ENCODE measurements at places on chromosomes 13 and 19. TPM values are rescaled to one million over a fixed set of nuclear protein-coding genes. Genes with fewer than 3 reads are reported as not detected.

SPPL2B gene
- 71.2 TPM for total RNA-seq

PLIN4 gene
- total RNA-seq: not detected

NCAN gene
- total RNA-seq: 0.20 TPM

DENND1C gene
- total RNA-seq: 75.6 TPM

SPATA13 gene
- total RNA-seq: 56.3 TPM

EFNA2 gene
- not detected for total RNA-seq

JAK3 gene
- 222 TPM for total RNA-seq

CGB2 gene
- not detected for total RNA-seq

FPR1 gene
- total RNA-seq: not detected

PCP2 gene
- total RNA-seq: 0.34 TPM

HSPBP1 gene
- 69.6 TPM for total RNA-seq

RRAS gene
- 4.4 TPM for total RNA-seq

OR4F17 gene
- total RNA-seq: not detected

DCAF15 gene
- total RNA-seq: 57.8 TPM

PEAK3 gene
- total RNA-seq: 0.16 TPM

NOP53 gene
- total RNA-seq: 211 TPM

RGS9BP gene
- 0.17 TPM for total RNA-seq

IGFLR1 gene
- 106 TPM for total RNA-seq

SPACA4 gene
- not detected for total RNA-seq

RETN gene
- not detected for total RNA-seq

KCTD12 gene
- total RNA-seq: 10.4 TPM

FSD1 gene
- 39.1 TPM for total RNA-seq

PHF11 gene
- 66.0 TPM for total RNA-seq

ZNF667 gene
- 0.05 TPM for total RNA-seq

CACNG7 gene
- total RNA-seq: not detected

ARRDC5 gene
- 0.57 TPM for total RNA-seq

CYP4F2 gene
- not detected for total RNA-seq

SHISA7 gene
- not detected for total RNA-seq

C19orf81 gene
- not detected for total RNA-seq

TRPM4 gene
- total RNA-seq: 1.4 TPM

ZNF493 gene
- 12.6 TPM for total RNA-seq

USHBP1 gene
- total RNA-seq: 0.26 TPM

TNFAIP8L1 gene
- total RNA-seq: 13.2 TPM

ZNF112 gene
- not detected for total RNA-seq

CGB8 gene
- not detected for total RNA-seq

KLC3 gene
- total RNA-seq: not detected

KLK12 gene
- total RNA-seq: not detected

ZNF723 gene
- total RNA-seq: not detected

DLL3 gene
- 2.1 TPM for total RNA-seq

ZNF569 gene
- total RNA-seq: 2.7 TPM

SELENOV gene
- total RNA-seq: not detected

SLITRK1 gene
- not detected for total RNA-seq

ATP12A gene
- 0.16 TPM for total RNA-seq

ZNF578 gene
- total RNA-seq: 0.05 TPM

RNF225 gene
- total RNA-seq: 1.6 TPM

OR1M1 gene
- total RNA-seq: not detected

SKA3 gene
- total RNA-seq: 29.4 TPM

GIPC3 gene
- total RNA-seq: 0.31 TPM
